ENCODE measurements at places on chromosomes 6 and 20. TPM values are rescaled to one million over a fixed set of nuclear protein-coding genes. Genes with fewer than 3 reads are reported as not detected.

DNA sequence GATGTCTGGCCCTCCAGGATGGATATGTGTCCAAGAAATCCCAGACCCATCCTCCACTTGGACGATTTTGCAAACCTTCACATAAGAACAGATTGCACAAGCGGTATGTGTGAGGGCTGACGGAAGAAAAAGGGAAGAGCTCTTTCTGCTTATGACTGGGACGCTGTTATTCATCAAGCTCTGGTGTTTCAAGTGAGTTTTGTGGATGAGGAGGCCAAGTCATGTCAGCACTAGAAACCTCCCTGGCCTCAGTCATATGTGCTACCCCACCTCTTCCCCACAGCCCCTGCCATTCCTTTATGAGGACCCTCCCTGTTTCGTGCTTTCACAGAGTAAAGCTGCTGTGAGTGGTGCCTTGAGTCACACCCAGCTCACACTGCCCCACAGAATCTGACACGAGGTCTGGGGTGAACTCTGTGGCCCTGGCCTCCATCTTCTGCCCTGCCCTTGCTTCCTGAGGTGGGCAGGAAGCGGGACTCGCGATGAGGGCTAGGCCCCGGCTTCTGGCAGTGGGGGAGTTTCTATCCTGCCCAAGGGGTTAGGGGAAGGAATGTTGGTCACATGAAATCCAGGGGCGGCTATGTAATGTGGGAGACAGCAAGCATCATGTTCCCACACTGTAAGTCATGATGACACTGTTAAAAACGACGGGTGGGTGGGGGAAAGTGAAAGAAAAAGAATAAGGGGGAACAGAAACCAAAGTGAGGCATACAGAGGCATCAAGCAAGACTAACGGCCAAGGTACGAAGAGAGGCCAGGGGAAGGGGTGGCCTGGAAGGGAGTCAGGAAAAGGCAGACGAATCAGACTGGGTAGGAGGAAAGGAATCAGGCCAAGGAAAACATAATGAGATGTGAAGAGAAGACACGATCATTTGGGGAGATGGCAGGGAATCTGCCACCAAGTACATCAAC, 78.1 kb downstream of the PRDM1 start:
- H3K27me3 ChIP-seq, result no peaks in the 10 kb centered on the region
- H3K27ac ChIP-seq, result no peak overlapping the region
- H3K4me3 ChIP-seq, result no peak overlapping the region
- H3K4me1 ChIP-seq, result peaks cover 2% of the 10 kb centered on the region
- DNase-seq, result no peak

GRCh38 chr6:111743862-111744692, 129.2 kb downstream of the FYN start:
- DNase-seq, result no peak
- peaks cover under 1% of the 10 kb centered on the region for H3K36me3 ChIP-seq
- H3K27ac ChIP-seq, result no peak overlapping the region
- no peak overlapping the region for H3K4me3 ChIP-seq
- peaks cover 15% of the 10 kb centered on the region for H3K4me1 ChIP-seq
- no peaks in the 10 kb centered on the region for H3K27me3 ChIP-seq

OXT gene
- total RNA-seq, result 0.64 TPM

GRCh38 chr6:19269341-19269898, 567.8 kb upstream of the ID4 start:
- H3K36me3 ChIP-seq, result peaks cover 5% of the 10 kb centered on the region
- no peak for DNase-seq
- H3K4me1 ChIP-seq, result no peaks in the 10 kb centered on the region
- H3K27me3 ChIP-seq, result no peaks in the 10 kb centered on the region
- H3K4me3 ChIP-seq, result no peak overlapping the region

DNA sequence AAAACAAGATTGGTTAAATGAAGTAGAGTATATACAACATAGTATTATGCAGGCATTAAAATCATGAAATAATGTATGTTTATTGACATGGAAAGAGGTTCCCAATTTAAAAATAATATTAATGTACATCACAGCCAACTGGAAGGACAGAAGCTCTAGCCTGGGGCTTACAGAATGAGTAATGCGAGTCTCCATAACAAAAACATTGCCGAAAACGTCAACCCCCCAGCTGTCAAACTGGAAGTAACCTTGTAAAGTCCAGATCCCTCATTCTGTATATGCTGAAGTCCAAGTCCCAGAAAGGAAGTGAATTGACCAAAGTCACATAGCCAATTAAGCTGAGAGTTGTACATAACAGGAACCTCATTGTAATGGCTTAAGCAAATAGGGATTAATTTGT, 128.7 kb upstream of the ECI2 start:
- no peak overlapping the region for H3K27ac ChIP-seq
- no peaks in the 10 kb centered on the region for H3K4me1 ChIP-seq
- DNase-seq, result no peak
- H3K4me3 ChIP-seq, result no peak overlapping the region

XKR7 gene
- total RNA-seq, result 1.5 TPM

GRCh38 chr6:114240796-114241195, 102.0 kb downstream of the HS3ST5 start:
- no peak for DNase-seq
- H3K27ac ChIP-seq, result no peak overlapping the region
- H3K27me3 ChIP-seq, result no peaks in the 10 kb centered on the region
- H3K4me3 ChIP-seq, result no peak overlapping the region

GRCh38 chr6:148342350-148343046, at the start of gene SASH1:
Gene SASH1, plus strand, starts transcription at chr6:148342838. Its CDS starts 230 bp downstream, at chr6:148343068.
- H3K4me3 ChIP-seq, result peak within 1 kb of the TSS; percentile 94
- no peaks in the 10 kb centered on the region for H3K27me3 ChIP-seq
- no peaks in the 10 kb centered on the region for H3K36me3 ChIP-seq
- peaks cover 9% of the 10 kb centered on the region for H3K4me1 ChIP-seq
- peak; percentile 92 for DNase-seq
- peak within 1 kb of the TSS; percentile 96 for H3K27ac ChIP-seq
